Left renal pelvis (tissue), 4 donors: ENCODE measurements at places on chromosomes 3 and 15. TPM values are rescaled to one million over a fixed set of nuclear protein-coding genes. Genes with fewer than 3 reads are reported as not detected.

MME gene
- polyA plus RNA-seq: 409 TPM

KLF15 gene
- 10.1 TPM for polyA plus RNA-seq

PLA2G4D gene
- 0.04 TPM for polyA plus RNA-seq

DNA sequence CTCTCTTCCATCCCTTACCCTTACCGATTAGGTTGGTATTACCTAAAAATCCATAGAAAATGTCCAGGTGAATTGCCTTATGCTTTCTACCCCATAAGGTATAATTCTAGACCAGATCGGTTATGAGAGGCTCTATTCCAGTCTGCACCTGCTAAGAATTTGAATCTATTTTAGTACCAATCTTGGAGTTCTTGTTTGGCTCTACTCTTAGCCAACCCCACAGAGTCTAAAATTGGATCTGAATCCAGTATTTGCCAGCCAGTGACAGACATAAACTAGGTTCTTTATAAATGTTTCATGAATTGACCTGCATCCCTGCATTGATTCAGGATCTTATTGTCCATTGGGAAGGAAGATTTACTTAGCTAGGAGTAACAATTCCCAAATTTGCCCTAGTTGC lies 6.5 kb downstream of the KLHL24 start:
- no peak for DNase-seq

DNA sequence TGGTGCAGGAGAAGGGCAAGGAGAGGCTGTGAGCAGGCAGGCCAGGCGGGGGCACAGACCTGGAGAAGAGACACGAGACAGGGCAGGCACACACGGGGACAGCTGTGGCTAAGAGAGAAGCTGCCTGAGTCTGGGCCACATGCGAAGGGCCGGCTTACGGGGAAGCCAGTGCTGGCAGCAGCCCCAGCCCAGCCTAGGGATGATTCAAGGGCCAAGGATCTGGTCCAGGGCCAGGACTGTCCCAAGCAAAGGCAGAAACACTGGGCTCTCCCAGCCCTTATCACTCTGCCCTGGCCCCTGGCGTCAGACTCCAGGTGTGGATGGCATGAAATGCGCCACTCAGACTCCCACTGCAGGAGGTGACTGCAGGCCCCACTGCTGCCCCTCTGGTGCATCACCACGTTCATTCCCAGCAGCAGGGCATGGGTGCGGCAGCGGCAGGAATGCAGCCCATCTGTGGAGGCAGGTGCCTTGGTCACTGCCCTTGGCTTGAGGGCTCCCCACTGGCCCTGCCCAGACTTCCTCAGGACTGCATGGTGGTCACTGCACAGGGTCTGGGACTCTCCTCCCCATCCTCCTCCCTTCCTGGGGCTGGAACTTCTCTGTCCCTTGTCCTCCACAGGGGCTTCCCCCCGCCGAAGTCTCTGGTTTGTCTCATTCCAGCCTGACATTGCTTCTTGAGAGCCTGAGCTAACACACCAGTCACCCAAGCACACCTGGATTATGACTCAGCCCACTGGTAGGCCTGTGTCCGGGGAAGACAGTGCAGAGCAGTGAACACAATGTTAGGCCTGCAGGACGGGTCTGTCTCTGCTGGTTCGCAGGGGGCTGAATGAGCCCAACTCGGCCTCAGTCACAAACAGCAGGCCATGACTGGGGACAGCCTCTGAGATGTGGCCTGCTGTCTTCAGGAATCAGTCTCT lies 69.3 kb downstream of the TBC1D2B start:
- DNase-seq: no peak

DNA sequence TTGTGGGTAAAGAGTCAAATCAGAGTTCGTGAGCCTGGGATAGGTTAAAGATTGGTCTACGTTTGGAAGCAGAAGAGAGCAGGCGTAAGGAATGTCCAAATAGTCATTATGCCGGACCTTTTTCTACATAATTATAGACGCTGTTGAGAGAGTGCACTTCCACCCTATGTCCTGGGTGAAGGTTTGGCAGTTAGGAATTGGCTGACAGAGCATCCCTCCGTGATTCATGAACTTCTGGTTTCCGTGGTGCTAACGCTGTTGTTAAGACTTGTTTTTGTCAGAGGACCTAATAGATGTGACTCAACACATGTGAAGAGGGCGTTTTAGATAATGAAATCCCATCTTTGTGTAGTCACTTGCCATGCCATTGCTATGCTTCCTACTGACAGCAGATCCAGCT lies 1.1 kb downstream of the EAF1 start:
- no peak for DNase-seq
